ENCODE measurements at places on chromosomes 5 and 9.

DNA sequence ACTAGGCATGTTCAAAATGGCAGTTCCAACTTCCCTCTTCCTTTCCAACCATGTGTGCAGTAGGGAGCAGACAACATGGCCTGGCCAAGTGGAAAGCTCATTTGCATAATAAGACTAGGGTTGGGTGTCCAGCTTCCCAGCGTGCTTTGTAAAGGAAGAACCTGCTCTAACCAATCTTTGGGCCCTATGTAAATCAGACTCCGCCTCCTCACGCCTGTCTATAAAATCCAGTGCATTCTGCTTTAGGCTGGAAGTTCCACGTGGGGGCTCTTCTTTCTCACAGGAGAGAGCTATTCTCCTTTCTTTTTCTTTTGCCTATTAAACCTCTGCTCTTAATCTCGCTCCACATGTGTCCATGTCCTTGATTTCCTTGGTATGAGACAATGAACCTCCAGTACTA lies 83.4 kb downstream of the GCNT1 start:
- DNase-seq = no peak

- no peak for DNase-seq
These were observed 77.6 kb upstream of the SEMA6A start for GRCh38 chr5:116652196-116652729.

DNA sequence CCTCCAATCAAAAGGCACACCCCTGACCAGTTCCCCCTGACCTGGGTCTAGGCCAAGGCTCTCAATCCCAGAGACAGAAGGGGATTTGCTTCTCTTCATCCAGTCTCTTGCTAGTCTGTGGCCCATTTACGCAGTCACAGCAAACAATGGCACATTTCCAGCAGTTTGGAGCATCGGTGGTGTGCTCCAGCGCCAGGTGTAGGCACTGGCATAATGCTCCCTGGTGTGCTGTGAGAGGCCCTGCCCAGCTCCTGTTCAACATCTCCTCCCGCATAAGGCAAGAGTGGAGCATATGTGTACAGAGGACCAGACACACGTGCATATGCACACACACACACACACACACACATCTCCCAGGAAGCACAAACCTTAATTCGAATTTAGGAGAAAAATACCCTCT lies 79.5 kb upstream of the ERCC6L2 start:
- no peak for DNase-seq

GRCh38 chr5:15168358-15168757 lies 296.8 kb upstream of the ANKH start:
- no peak for DNase-seq

DNA sequence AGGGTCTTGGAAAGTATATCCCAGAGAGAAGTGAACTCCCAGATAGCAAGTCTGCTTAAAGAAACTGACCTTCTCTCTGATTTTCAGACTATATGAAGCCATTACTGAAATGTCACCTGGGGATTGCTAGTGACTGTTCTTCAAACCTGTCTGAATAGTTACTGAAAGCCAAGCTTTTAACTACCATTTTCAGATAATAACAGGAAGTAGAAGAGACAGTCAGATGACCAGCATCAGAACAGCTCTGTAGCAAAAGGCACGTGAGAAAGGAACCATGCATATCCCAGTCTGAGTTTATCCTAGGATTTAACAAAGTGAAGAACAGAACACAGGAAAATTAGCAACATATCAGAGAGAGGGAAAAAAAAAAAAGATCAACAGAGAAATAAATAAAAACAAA lies 74.9 kb upstream of the SELENOP start:
- DNase-seq = no peak

- DNase-seq = no peak
These were observed 143.5 kb downstream of the MLLT3 start for GRCh38 chr9:20478786-20479185.

GRCh38 chr5:78377056-78377717 lies 16.8 kb downstream of the SCAMP1 start:
- DNase-seq = no peak

GRCh38 chr5:55307383-55308253 lies at the start of the genes DHX29 and MTREX:
Gene DHX29, minus strand, starts transcription at chr5:55307694. Its CDS starts 121 bp downstream, at chr5:55307573.
Gene MTREX, plus strand, starts transcription at chr5:55307989. Its CDS starts 25 bp downstream, at chr5:55308014.
- DNase-seq = peak; percentile 92

DNA sequence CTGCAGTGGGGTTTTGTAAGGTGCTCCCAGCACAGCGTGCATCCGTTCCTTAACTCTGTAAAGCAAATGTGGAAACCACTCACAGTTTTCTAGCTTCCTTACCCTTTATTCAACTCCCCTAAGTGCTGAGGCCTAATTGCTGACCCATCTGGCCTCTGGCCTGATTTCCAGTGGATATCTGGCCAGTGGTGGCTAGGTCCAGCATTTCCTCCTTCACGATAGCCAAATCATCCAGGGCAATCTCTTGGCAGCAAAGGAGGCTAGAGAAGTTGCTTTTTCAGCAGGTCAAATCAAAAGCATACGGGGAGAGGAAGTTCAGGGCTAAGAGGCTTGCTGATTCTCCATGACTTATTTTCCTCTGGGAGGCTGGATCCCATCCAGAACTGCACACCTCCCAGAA lies 286.3 kb upstream of the VLDLR start:
- DNase-seq = no peak

- no peak for DNase-seq
These were observed 668.3 kb downstream of the DNAH5 start for GRCh38 chr5:13276156-13276555.

DNA sequence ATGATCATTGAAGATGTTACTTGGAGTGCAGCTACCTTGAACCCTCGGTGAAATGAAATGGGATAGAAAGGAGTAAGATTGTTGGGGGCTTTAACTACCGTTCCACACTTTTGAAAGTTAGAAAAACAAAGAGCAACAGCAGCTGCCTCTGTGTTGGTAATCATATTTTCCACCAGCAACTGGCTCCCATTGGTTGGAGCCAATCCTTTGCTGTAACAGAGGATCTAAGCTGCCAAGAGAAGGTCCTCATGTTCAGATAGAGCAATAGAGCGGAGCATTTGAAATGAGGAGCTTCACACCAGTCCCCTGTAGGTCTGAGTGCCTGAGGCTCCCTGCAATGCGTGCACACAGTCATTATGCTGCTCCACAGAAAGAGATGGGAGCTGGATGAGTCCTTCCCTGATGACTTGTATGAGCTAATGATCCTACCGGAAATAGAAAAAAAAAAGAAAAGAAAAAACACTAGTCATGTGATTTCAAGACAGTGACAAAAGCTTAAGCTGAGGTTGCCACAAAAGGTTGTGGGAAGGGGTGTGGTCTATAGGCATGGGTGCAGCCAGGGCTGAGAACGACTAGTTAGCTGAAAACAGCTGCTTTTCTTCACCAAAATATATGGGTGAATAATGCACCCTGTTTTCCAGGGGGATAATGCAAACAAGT lies 300.7 kb downstream of the MLLT3 start:
- DNase-seq = peak; percentile 49

DNA sequence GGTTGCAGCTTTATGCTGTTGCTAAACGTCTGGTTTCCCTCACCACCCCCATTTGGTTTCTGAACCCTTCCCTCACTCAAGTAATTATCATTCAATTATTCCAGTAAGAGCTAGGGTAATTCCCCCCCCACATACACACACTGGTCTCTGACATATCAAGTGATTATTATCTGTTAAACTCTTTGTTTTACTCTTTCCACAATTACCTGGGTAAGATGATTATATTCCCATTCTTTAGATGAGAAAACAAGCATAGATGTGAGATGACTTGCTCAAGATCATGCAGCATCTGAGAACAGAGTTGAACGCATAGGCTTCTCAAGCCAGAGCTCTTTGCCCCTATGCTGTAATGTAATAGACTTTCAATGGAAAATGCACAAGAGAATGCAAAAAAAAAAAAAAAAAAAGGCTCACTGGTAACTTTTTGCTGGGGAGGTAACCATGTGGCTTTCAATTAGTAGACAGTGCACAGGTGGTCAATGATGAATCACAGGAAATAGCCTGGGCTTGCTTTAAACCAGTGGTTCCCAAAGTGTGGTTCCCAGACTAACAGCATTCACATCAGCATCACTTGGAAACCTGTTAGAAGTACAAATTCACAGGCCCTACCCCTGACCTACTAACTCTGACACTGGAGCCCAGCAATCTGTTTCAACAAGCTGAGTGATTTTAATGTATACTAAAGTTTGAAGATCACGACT lies 87.6 kb downstream of the PIK3R1 start:
- no peak for DNase-seq

GRCh38 chr9:121945849-121946248 lies 147.3 kb downstream of the TTLL11 start:
- no peak for DNase-seq

DNA sequence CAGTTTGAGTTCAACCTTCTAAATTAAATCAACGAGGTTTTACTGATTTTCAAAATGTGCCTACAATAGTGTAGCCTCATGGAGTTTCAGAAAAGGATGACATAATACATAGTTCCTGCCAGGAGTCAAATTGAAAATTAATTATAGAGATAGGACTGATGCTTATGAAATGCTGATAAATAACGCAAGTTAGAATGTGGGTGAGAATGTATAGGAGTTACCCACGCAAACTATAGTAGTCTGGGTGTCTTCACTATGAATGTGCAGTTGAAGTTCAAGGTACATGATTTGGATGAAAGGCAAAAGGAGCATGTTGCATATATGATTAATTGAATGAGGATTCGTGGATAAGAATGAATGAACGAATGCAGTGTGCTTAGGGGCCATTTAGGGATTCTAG lies 95.7 kb downstream of the SV2C start:
- DNase-seq = no peak

DNA sequence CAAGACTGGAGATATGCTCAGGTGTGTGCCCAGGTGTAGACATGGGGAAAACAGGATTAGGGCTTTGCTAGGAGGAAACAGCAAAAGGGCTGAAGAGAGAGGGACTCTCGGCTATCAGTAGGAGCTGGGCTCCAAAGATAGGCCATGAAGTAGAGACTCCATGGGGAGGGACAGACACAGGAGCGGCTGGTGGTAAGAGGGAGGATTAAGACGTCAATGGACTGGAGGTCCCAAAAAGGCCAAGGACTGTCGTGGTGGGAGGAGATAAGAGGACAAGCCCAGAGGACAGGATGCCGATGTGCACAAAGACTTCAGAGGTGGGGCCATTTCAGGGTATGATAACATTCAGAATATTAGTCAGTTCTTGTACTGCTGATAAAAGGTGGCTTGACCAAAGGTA lies 93.1 kb downstream of the SAXO1 start:
- DNase-seq = no peak

DNA sequence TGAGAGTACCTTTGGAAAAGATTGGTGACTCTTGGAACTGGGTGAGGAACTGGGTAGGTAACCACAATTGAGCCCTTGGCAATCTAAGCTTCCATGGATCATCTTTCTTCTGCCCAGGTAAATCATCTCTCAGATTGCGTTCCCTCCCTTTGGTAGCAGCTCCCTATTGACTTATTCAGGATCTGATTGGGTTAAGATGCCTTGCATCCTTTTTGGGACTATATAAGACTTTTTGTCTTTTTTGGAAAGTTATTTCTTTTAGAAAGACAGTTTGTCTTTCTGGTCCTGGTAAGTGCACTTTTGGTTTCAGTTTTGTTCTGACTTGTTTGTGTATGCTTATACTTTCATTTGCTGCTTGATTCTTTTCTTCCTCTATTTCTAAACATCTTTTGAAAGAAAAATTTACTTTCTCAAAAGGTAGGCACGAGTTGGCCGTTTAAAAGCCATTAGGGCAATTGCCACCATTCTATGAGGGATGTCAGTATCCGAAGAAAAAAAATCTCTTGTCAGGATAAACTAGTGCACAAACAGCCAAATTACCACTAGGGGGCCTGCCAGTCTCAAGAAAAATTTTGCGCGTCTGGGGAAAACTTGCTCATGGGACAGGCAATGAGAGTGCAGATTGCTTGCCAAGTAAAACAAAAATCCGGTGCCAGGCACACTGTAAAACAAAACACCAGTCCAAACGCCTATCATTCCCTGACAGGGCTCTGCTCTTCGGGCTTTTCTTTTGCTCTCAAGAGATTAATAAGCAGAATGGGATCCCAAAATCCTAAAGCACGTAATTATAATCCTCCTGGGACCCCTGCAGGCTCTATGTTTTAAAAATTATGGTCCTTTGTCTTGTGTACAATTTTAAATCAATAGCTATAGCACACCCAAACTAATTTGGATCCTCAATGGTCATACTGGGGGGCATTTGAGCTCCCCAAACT lies 12.8 kb downstream of the OR1J1 start:
- peak; percentile 71 for DNase-seq

DNA sequence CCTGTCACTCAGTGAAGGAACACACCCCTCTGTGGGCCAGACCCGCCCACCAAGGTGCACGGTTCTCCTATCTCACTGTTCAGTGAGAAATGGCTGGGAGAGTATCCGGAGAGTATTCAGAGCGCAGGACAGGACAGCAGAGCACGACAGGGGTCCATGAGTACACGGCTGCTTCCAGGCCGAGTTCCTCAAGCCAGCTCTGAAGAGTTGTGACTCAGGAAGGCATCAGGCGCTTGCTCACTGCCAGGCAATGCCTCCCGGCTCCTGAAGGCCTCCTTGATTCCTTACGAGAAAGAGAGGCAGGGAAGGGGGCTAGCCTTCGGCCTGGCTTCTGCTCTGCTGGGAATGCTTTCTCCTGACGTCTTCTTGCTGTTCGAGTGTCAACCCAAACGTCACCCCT lies 132.1 kb upstream of the PPP1R26 start:
- DNase-seq = no peak

- DNase-seq = no peak
These were observed 105.7 kb downstream of the SPOCK1 start for GRCh38 chr5:137393196-137393993.

GRCh38 chr5:135986891-135987401 lies 32.2 kb upstream of the LECT2 start:
- DNase-seq = no peak

GRCh38 chr5:5629607-5629978 lies 207.1 kb downstream of the ICE1 start:
- DNase-seq = no peak

DNA sequence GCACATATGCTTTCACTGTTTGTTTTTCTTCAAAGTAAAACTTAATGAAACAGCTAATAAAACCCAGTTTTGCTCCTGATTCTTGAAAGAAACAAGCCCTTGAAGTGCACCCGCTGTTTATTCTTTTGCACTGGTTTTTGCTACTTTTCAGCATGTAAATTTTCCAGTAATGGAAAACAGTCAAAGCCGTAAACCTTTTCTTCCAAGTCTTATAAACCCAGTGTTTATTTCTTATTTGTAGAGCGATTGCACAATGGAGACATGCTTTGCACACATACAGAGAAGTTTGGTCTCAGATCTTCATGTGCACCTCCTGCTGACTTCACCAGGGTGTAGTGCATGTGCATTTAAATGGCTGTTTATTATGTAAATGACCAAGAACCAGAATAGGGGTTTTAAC lies 51.8 kb downstream of the ATG10 start:
- no peak for DNase-seq
